CD14-positive monocyte (primary cell): ENCODE measurements at places on chromosomes 5 and 9.

GRCh38 chr5:42570966-42571960 is 148.0 kb downstream of the GHR start:
- DNase-seq: no peak

GRCh38 chr5:140239939-140240700 is 62.8 kb downstream of the PFDN1 start:
- peak; percentile 71 for DNase-seq

DNA sequence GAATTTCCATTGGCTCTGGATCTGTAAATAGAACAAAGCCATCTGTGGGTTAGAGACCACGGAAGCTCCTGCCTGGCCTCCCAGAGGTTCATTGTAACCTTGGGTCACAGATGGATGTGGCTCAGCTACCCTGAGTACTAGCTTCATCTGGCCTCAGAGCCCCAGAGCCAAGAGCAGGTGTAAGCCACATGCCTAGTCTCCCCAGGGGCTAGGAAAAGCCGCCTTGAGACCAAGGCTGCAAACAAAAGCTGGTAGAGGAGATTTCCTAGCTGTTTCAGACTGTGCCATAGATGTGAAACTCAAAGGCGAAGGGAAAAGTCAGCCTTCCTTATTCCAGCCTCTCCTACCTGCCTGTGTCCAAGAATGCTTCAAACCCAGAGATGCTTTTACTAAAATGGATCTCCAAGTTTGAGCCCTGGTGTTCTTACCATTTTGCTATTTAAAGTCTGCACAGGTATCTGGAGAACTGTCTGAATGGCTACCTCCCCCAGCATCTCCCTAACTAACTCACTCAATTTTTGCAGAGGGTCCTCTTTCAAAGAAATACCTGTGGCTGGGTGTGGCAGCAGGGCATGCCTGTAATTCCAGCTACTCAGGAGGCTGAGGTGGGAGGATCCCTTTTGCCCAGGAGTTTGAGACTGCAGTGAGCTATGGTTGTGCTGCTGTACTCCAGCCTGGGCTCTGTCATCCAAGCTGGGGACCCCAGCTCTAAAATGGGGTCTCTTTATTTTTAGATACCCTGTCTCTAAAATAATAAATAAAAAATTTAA is 42.3 kb upstream of the MAP1B start:
- no peak for DNase-seq

- no peak for DNase-seq
These were observed 76.7 kb upstream of the UNC5A start for GRCh38 chr5:176733406-176734262.

- DNase-seq: no peak
These were observed 11.3 kb upstream of the ANGPTL2 start for GRCh38 chr9:127133739-127134167.
